Dermis microvascular lymphatic vessel endothelial cell (primary cell): ENCODE measurements at places on chromosomes 12 and 14. TPM values are rescaled to one million over a fixed set of nuclear protein-coding genes. Genes with fewer than 3 reads are reported as not detected.

The P2RX7 gene
- 3.9 and 6.4 TPM in 2 replicates for total RNA-seq

The PSMA6 gene
- total RNA-seq = 190 and 213 TPM in 2 replicates

The MGST1 gene
- total RNA-seq = 9.7 and 19.4 TPM in 2 replicates

The CCDC88C gene
- 12.8 and 14.2 TPM in 2 replicates for total RNA-seq

The SMAGP gene
- 15.1 and 19.1 TPM in 2 replicates for total RNA-seq

The CCDC196 gene
- total RNA-seq = not detected in 2 replicates

The GLIPR1L1 gene
- total RNA-seq = not detected in 2 replicates

The TEAD4 gene
- 20.8 and 21.9 TPM in 2 replicates for total RNA-seq

The TCL1B gene
- not detected in 2 replicates for total RNA-seq

The MYH6 gene
- not detected in 2 replicates for total RNA-seq

The CLEC2A gene
- total RNA-seq = not detected in 2 replicates

The TMEM120B gene
- 3.9 and 5.3 TPM in 2 replicates for total RNA-seq

The NPFF gene
- total RNA-seq = not detected in 2 replicates

The ACRBP gene
- total RNA-seq = 0.39 and 0.51 TPM in 2 replicates

The CLEC9A gene
- not detected in 2 replicates for total RNA-seq
